NCI-H2171 treated with DMSO at 0.1 percent for 48 hours (cell line): ENCODE measurements at places on chromosomes 2 and 18.
A peak's percentile ranks its signal among the peaks of the same experiment; 100 is the strongest.

- peak; percentile 91 for DNase-seq
Observed at GRCh38 chr2:27441958-27442919, at the start of gene KRTCAP3. Gene KRTCAP3, plus strand, starts transcription at chr2:27442381. Its CDS starts 32 bp downstream, at chr2:27442413.

DNA sequence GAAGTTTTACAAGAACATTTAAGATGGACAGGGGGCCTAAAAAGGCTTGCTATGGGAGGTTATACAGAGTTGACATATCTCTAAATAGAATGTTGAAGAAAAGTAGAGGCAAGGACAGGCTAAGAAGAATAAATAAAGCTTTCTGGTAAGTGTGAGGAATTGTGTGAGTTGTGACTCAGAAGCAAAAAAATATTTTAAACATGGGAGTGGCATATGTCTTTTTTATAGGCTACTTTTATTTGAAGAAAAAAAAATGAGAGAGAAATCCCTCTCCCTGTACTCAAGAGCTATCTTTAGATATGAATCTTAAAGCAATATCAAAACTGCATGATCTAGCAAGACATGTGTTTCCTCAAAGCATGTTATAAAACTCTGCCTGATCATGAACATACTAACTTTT lies 41.1 kb downstream of the RAB3GAP1 start:
- DNase-seq: no peak

GRCh38 chr2:23705771-23706612 lies 220.9 kb downstream of the ATAD2B start:
- no peak for DNase-seq

DNA sequence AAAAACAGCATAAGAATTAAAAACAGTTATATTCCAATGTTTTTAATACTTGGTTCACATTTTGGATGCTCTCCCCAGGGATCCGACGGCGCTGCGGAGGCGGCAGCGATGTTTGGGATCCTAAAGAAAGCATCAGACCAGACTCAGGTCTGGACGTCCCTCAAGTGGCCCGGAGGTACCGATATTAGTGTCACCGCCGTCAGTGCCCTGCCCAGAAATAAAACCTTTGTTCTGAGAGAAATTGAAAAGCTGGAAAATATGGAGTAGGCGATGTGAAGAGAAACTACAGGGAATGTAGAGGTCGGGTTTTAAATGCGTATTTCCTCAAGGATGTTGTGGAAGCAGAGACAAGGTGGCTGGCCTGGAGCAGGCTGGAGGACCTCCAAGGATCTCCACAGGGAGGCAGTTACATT lies 683 bp upstream of the TBC1D8 start:
- DNase-seq: peak; percentile 22

GRCh38 chr18:26519114-26519513 lies 29.2 kb downstream of the KCTD1 start:
- no peak for DNase-seq

DNA sequence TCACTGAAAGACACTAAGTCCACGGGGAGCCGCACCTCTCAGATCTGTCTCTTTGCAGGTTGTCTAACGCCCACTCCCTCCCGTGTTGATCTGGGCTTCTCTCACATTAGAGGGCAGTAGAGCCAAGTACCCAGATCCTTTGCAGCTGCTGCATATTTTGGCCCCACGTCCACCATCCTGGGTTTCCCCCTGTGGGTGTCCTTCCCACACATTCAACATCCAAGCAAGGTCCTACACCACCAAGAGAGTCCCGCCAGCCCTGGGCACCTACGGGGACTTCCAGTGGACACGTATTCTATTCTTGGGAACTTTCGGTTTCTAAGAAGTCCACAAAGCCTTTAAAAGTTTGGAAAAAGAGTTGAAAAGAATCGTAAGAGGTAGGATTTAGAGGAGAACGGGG lies 116.6 kb downstream of the ATL2 start:
- no peak for DNase-seq
